ENCODE measurements at places on chromosomes 4 and X.

DNA sequence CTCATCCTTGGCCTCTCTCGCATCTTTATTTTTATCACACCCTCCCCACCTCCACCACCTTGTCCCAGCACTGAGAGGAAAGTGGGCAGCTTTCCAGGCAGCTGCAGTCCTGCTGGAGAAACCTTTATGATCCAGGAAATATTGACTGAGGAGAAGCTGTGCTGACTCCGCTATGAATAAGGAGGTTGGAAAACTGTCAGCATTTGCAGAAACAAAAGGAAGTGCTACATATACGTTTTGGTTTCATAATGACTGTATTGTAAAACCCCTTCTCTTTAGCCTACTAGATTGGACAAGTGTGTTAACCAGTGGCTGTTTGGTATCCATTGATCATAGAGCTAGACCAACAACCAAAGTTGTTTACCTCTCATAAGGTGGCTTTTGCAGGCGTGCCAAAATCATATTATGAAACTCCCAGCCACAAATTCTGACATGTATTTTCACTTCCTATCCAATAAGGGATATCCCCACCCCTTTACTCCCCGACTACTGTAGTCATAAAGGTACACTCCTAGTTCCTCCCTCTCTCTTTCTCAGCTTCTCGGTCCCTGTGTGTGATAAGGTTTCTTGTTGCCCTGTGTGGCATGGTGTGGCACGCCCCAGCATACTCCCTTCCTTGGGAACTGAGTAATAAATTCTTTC is 88.4 kb downstream of the GPR143 start:
- H3K27me3 ChIP-seq, result no peaks in the 10 kb centered on the region
- H3K36me3 ChIP-seq, result peaks cover 10% of the 10 kb centered on the region
- H3K27ac ChIP-seq, result peak overlapping the region; percentile 98
- H3K4me1 ChIP-seq, result peaks cover 30% of the 10 kb centered on the region
- H3K4me3 ChIP-seq, result peak overlapping the region; percentile 52
- DNase-seq, result peak; percentile 18

GRCh38 chr4:11259837-11260236 is 168.9 kb downstream of the HS3ST1 start:
- H3K27me3 ChIP-seq, result no peaks in the 10 kb centered on the region
- H3K4me3 ChIP-seq, result no peak overlapping the region
- no peak for DNase-seq
- peaks cover 2% of the 10 kb centered on the region for H3K4me1 ChIP-seq

DNA sequence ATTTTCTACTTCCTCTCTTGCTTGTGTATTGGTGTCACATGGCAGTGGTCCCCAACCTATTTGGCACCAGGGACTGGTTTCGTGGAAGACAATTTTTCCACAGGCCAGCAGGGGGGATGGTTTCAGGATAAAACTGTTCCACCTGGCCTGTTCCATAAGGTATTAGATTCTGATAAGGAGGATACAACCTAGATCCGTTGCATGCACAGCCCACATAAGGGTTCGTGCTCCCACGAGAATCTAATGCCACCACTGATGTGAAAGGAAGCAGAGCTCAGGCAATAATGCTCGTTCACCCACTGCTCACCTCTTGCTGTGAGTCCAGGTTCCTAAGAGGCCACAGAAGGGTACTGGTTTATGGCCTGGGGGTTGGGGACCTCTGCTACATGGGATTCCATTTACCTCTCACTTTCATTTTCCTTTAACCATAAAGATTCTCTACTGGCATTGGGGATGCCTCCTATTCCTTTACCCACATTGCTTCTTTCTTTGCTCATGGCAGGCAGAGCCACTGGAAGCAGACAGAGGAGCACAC is 38.1 kb downstream of the SEC31A start:
- no peak for DNase-seq
- H3K4me3 ChIP-seq, result no peak overlapping the region
- no peaks in the 10 kb centered on the region for H3K27me3 ChIP-seq
- H3K36me3 ChIP-seq, result peaks cover 37% of the 10 kb centered on the region

- peak overlapping the region; percentile 47 for H3K27ac ChIP-seq
- no peak for DNase-seq
- H3K4me1 ChIP-seq, result peaks cover 8% of the 10 kb centered on the region
- no peak overlapping the region for H3K4me3 ChIP-seq
These were observed 69.6 kb downstream of the KIT start for GRCh38 chr4:54727346-54727745.

GRCh38 chr4:56927196-56927595 is 19.5 kb downstream of the REST start:
- DNase-seq, result no peak
- peaks cover 32% of the 10 kb centered on the region for H3K36me3 ChIP-seq
- H3K27me3 ChIP-seq, result no peaks in the 10 kb centered on the region
- H3K4me1 ChIP-seq, result peaks cover 3% of the 10 kb centered on the region
- H3K27ac ChIP-seq, result no peak overlapping the region

GRCh38 chr4:43337707-43338106 is 445.2 kb downstream of the GRXCR1 start:
- no peak for DNase-seq
- H3K4me3 ChIP-seq, result no peak overlapping the region
- no peaks in the 10 kb centered on the region for H3K36me3 ChIP-seq
- no peaks in the 10 kb centered on the region for H3K27me3 ChIP-seq
- H3K27ac ChIP-seq, result no peak overlapping the region

GRCh38 chr4:40763228-40763716 is 13.5 kb downstream of the NSUN7 start:
- no peak for DNase-seq
- H3K27ac ChIP-seq, result no peak overlapping the region
- no peaks in the 10 kb centered on the region for H3K27me3 ChIP-seq
- H3K4me3 ChIP-seq, result no peak overlapping the region
- no peaks in the 10 kb centered on the region for H3K36me3 ChIP-seq
- H3K4me1 ChIP-seq, result peaks cover 7% of the 10 kb centered on the region

DNA sequence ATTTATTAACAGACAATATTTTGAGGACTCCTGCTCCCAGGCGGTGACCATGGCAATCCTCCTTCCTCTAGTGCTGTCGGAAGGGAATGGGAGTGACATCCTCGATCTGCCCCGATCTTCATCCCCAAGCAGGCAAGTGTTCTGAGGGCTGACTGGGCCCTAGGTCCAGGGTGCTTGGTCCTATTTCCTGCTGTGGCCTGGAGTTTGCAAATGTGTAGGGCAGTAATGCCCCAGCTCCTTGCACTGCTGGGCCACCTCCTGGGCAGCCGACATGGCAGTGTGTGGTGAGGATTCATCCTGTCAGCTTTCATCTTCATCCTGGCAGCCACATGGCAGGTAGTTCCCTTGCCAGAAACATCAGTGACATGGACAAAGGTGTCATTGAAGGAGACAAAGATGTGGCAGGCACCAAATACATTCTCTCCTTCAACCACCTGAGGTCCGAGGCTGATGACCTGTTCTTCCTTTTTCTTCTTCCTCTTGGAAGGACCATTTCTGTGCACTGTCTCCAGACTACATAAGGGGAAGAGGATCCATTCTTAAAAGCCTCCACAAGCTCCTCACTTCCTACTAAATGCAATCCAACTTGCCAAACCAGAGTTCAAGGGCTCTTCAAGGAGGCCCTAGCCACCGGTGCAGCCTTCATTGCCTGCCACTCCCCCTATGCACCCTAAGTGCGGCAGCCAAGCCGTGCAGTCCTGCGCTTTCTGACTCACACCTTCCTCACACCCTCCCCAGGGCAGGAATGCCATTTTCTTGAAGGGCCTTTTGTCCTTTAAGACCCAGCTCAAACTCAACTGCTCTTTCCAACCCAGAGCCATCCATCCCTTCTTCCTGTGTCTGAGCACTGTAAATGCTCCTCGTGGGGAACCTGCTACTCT is 65.7 kb downstream of the TMEM154 start:
- H3K36me3 ChIP-seq, result peaks cover 2% of the 10 kb centered on the region
- no peak for DNase-seq
- H3K4me3 ChIP-seq, result no peak overlapping the region
- H3K27me3 ChIP-seq, result no peaks in the 10 kb centered on the region

DNA sequence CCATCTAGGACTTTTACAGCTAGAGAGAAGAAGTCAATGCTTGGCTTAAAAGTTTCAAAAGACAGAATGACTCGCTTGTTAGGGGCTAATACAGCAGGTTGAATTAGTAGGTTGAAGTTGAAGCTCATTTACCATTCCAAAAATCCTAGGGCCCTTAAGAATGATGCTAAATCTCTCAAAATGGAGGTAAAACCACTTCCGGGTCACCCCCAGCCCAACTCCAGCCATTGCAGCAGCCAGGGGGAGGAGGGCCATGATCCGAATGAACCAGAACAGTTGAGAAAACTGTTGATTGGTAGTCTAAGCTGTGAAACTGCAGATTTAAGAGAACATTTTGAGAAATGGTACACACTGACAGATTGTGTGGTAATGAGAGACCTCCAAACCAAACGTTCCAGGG is 245.4 kb downstream of the HNRNPD start:
- H3K4me3 ChIP-seq, result no peak overlapping the region
- no peaks in the 10 kb centered on the region for H3K4me1 ChIP-seq
- H3K27me3 ChIP-seq, result peaks cover 9% of the 10 kb centered on the region
- no peaks in the 10 kb centered on the region for H3K36me3 ChIP-seq
- H3K27ac ChIP-seq, result no peak overlapping the region

- H3K27me3 ChIP-seq, result no peaks in the 10 kb centered on the region
- H3K27ac ChIP-seq, result no peak overlapping the region
- no peaks in the 10 kb centered on the region for H3K36me3 ChIP-seq
- DNase-seq, result no peak
- no peak overlapping the region for H3K4me3 ChIP-seq
- H3K4me1 ChIP-seq, result no peaks in the 10 kb centered on the region
These were observed 609.5 kb upstream of the FAM241A start for GRCh38 chr4:111535792-111536191.

- no peak overlapping the region for H3K27ac ChIP-seq
- no peaks in the 10 kb centered on the region for H3K27me3 ChIP-seq
- peaks cover 17% of the 10 kb centered on the region for H3K36me3 ChIP-seq
- peaks cover 20% of the 10 kb centered on the region for H3K4me1 ChIP-seq
- no peak overlapping the region for H3K4me3 ChIP-seq
- DNase-seq, result no peak
These were observed 44.5 kb downstream of the BRWD3 start for GRCh38 chrX:80765220-80765625.

DNA sequence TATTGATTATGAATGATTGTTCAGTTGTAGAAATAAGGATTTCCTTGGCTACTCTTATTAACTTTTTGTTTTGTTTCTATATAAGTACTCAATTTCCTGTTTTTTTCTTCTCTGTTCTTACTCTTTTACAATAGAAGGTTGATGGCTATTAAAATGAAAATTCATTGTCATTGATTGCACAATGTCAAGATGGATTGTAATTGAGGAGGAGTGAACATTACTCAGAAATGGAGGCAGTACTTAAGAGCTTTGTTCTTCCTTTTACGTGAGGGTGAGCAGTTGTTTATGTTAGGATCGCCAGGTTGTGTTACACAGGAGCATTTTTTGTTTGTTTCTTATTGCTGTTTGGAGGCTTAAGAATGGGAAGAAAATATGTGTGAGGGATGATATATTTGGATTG is 2062.4 kb downstream of the ARAP2 start:
- DNase-seq, result no peak
- H3K27me3 ChIP-seq, result no peaks in the 10 kb centered on the region
- no peak overlapping the region for H3K4me3 ChIP-seq
- H3K27ac ChIP-seq, result no peak overlapping the region
- no peaks in the 10 kb centered on the region for H3K4me1 ChIP-seq

DNA sequence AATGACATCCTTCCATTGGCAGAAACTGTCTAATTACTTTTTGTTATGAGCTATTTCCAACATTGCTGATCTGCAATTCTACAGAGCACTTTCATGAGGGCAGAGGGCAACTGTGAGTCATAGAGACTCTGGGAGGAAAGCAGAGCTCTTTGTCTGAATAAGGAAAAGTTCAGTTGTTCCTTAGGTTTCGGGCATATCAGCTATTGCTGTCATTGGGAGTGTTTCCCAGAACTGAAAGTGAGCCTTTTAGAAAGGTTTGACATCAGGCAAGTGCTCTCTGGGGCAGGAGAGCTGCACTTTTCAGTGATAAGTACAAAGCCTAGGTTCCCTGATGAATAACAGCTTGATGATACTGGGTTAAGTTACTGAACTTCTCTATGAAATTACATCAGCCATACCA is 119.2 kb upstream of the EDNRA start:
- H3K36me3 ChIP-seq, result no peaks in the 10 kb centered on the region
- no peaks in the 10 kb centered on the region for H3K4me1 ChIP-seq
- DNase-seq, result no peak
- no peak overlapping the region for H3K4me3 ChIP-seq
- H3K27ac ChIP-seq, result no peak overlapping the region

GRCh38 chrX:118571836-118572235 is 76.2 kb downstream of the DOCK11 start:
- H3K27ac ChIP-seq, result no peak overlapping the region
- no peaks in the 10 kb centered on the region for H3K4me1 ChIP-seq
- no peaks in the 10 kb centered on the region for H3K27me3 ChIP-seq
- DNase-seq, result no peak
- no peak overlapping the region for H3K4me3 ChIP-seq
- peaks cover 8% of the 10 kb centered on the region for H3K36me3 ChIP-seq

DNA sequence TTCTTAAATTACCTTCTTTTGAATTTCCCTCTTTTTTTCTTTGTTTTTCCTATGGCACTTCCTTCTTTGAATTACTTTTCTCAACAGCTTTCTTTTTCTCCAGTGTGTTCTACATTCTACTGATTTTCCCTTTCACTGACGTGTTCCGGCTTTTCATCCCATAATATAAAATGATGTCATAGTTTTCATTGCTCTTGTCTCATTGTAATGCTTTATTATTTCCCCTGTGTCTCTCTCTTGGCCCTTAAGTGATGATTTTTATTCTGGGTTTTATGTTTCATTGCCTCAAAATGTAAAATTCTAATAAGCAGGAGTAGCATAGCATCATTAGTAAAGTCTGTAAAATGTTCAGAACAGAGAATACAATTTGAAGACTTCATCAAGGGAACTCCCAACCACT is 299.3 kb downstream of the KCTD8 start:
- no peak for DNase-seq
- H3K4me1 ChIP-seq, result no peaks in the 10 kb centered on the region
- no peak overlapping the region for H3K4me3 ChIP-seq
- H3K27me3 ChIP-seq, result peaks cover 1% of the 10 kb centered on the region
- H3K36me3 ChIP-seq, result no peaks in the 10 kb centered on the region

DNA sequence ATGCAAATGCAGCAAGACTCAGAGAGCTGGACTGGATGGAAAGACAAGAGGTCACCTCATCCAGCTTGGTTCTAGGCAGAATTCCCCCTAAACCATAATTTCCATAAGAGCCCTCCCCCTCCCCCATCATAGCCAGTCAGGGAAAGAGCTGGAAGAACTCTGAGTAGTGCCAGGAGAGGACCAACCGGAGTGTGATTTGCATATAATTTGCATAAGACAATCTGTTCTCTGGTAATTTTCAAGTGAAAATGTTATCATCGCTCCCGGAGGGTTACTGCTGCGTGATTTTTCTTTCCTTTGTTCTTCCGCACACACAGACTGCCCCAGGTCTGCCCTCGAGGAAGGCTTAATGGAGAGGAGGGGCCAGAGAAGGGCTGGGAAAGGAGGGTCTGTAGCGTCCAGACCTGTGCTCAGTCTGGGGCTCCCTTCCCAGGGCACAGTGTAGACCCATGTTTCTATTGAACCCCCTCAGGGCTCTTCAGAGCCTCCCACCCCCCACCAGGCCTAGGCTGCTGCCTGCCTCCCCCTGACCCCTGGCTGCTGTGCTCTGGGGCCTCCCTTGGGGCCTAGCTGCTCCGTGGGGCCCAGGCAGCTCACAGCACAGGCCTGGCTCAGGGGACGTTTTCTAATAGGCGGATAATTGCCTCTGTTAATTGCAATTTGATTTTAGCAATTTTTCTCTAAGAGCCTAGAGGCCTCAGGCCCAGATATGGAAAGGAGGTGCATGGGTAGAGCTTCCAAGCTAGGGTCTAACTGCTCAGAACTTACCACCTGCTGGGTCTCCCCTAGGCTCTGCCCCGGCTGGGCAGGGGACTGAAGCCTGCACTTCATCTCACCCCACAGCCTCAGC is 90.4 kb upstream of the PJA1 start:
- no peaks in the 10 kb centered on the region for H3K4me1 ChIP-seq
- H3K27me3 ChIP-seq, result no peaks in the 10 kb centered on the region
- no peak for DNase-seq
- no peak overlapping the region for H3K27ac ChIP-seq

Data from memory B cell (primary cell).